ENCODE measurements at places on chromosomes 5 and 9.

DNA sequence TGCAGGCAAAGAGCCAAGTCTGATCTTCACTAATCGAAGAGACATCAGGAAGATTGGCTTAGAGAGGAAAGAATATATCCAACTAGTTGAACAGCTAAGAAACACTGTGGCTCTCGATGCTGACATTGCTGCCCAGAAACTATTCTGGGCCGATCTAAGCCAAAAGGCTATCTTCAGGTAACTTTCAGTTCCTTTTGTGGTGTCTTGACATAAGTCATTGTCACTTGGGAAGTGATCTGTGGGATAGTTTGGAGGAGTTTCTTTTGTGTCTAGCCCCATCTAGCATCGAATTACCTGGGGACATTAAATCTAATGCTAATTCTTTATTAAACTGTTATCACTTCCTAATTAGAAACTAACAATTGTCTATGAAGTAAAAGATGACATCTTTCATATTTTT, 24.0 kb downstream of the VLDLR start:
- no peak for DNase-seq

GRCh38 chr9:12708562-12709298, 15.5 kb downstream of the TYRP1 start:
- peak; percentile 60 for DNase-seq

- DNase-seq = no peak
These were observed 21.6 kb downstream of the AMBP start for GRCh38 chr9:114056527-114056926.

DNA sequence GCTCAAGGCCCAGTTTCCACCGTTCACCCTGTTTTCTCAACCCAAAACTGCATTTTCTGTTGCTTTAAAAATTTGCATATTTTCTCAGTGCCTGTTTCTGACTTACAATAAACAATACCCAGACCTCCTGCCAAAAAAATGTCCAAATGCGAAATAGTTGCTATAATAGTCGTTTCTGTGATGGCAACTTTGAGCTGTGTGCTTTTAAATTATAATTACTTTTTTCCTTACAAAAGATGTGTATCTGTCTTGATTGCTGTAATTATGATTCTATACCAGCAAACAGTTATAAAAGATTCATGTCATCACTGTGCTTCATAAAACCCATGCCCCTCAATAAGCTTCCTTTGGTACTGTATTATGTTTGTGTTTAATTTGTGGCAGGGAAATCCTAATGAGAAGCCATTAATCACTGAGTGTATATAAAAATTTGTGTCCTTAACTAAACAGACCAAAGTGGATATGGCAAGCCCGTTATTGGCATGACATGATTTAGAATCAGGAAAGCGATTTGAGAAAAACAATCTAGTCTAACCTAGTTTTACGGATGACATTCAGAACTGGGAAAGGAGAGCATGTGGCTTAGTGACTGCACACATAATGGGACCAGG, 5.4 kb upstream of the SLC1A3 start:
- no peak for DNase-seq

DNA sequence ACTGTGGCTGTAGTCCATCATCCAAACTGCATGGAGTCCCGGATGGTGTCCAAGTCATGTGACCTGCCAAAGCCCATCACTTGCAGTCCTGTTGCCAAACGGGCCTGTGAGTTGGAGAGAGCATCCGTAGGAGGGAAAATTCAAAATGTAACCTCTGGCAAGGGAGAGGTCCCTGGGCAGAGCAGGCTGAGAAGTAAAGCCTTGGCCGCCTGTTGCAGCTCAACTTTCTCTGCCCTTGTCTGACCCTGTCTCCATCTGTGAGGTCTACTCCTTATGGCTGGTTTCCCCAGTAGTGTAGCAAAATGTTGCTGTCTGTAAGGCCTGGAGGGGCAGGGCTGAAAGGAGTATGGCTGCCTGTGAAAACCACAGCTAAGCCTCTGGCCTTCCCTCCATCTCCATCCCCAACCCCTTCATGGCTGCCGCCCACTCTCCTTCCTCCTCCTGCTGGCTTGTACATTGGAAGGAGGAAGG, 163.5 kb downstream of the SEMA6A start:
- no peak for DNase-seq

DNA sequence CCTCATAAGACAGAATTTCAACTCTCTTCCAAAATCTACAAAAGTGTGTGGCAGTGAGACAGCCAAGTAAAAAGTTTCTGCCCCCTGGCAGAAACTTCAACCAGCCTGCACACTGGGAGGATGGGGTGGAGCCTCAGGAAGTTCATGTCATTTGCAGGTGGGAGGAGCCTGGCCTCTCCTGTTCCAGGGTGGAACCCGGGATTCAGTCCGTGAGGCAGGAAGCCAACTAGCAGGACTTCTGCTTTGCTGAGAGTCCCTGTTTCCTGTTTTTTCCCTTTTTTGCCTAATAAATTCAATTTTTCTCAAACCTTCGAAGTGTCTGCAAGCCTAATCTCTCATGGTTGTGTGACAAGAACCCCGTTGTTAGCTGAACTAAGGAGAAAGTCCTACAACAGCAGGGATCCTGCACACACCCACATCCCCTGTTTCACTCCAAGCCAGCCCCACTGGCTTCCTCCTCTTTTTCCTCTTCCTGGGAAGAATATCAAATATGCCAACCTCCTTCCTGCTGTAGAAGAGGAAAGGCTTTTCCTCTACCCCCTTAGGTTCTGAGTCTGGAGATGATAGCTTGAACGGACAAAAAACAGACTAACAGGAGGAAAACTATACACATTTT, 69.3 kb downstream of the ALDH7A1 start:
- DNase-seq = peak; percentile 19

DNA sequence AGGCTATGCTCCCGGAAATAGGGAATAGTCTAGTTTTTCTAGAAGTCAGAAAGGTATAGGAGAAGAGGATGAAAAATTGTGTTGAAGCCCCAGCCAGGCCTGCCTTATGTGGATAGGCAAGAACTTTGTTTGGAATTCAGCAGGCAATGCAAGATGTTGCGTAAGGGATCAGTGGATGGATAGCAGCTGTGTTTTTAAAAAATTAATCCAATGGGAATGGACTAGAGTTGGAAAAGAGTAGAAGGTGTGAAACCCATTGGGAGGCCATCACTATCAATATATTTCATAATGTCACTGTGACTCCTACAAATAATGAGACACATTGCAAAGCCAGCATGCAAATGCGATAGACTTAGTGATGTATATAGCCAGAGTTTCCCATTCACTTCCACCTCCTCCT, 281.9 kb downstream of the MARCHF11 start:
- no peak for DNase-seq

DNA sequence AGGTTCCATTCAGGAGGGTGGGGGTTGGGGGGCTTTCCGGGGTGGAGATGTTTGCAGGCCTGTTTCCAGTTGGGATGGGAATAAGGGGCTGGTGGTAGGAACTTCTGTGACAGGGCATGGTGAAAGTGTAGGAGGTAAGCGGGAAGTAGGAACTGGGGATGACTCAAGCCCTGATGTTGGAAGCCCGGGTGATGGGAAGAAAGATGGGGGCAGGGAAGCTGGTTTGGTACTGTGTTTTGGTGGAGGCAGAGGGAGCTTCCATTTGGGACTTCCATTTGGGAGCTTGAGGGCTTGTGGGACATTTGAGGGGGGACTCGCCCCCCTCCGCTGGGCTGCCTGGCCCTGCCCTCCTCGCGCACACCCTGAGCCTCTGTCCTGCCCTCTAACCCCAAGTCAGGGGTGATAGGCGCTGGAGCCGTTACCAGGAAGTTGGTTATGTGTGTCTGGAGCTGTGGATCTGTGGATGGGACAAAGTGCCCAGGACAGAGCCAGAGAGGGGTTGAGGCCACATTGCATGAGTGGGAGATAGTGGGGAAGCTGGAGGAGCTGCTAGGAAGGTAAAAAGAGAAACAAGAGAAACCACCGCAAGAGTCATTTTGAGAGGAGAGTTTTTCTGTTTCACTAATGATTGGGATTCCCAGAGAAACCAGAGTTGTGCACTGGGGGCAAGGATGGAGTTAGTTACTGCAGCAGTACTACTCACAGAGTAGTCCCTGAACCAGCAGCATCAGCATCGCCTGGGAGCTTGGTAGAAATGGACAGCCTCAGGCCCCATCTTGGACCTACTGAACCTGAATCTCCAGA, 6.6 kb downstream of the RGS14 start:
- peak; percentile 29 for DNase-seq

DNA sequence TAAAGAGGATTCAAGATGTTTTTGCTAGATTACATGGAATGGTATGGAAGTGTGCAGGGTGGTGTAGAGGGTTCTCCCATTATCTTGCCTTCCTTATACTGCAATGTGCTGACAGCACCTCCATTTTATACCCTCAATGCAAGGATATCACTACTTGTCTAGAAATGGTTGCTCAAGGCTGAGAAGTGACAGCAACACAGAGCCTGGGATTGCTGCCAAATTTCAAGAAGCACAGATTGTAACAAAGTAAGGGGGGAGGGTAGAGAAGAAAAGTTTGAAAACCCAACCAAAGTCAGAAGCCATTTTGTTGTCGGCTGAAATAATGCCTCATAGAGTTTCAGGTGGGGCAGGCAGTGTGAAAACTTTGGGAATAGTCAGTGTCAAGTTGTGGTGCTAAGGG, 29.8 kb downstream of the PCDHAC2 start:
- peak; percentile 16 for DNase-seq

GRCh38 chr5:129904102-129904666, at the start of gene CHSY3:
CHSY3 (plus strand) TSS chr5:129904465.
- peak; percentile 88 for DNase-seq

DNA sequence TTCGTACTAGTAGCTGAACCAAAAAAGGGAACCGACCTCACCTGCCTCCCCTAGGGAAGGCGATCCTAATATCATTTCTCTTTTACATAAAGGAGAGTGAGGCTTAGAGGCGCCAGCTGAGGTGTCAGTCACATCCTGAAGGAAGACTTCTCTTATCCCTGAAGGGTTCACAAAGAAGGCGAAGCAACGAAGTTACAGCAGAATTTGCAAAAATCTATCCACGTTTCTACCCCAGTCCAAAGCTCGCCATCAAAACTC, 598 bp upstream of the KIAA1191 start:
- DNase-seq = no peak

GRCh38 chr9:105930011-105930627, 235.8 kb downstream of the TMEM38B start:
- DNase-seq = peak; percentile 39

DNA sequence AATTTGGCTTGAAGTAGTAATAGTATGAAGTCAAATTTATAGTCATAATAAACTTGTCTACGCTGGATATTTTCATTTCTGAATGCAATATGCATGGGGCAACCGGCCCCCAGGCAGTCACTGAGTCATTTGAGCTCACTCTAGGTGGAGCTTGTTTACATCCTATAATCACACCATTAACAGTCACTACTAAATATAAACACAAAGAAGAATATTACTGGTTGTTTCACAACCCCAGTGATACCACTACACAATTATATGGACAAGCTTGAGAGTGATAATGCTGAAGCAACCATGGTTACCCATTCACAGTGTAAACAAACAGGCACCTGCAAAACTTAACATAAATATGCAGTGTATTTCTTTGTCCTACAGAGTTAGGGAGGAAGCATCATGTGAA, 68.7 kb downstream of the MARCHF3 start:
- DNase-seq = no peak

GRCh38 chr5:172303162-172303561, 19.6 kb upstream of the UBTD2 start:
- DNase-seq = no peak

- no peak for DNase-seq
These were observed 1.6 kb downstream of the BICD2 start for GRCh38 chr9:92762781-92763708.

DNA sequence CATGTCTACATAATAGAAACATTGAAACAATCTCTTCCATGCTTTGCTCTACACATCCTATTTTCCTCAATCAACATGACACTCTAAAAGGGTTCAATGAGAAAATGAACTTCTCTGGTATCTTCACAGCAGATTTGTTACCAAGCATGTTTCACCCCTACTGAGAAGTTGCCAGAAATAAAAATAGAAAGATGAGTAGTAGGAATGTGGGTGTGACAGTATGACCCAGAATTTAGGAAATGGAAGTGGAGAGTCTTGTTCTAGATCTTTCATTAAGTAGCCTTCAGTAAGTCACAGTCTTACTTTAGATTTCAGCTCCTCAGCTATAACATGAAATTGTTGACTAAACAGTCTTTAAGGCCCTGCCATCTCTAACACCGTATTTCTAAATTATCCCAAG, 581.8 kb downstream of the EFNA5 start:
- DNase-seq = no peak

- DNase-seq = no peak
These were observed 28.7 kb upstream of the PDE8B start for GRCh38 chr5:77181596-77182304.

DNA sequence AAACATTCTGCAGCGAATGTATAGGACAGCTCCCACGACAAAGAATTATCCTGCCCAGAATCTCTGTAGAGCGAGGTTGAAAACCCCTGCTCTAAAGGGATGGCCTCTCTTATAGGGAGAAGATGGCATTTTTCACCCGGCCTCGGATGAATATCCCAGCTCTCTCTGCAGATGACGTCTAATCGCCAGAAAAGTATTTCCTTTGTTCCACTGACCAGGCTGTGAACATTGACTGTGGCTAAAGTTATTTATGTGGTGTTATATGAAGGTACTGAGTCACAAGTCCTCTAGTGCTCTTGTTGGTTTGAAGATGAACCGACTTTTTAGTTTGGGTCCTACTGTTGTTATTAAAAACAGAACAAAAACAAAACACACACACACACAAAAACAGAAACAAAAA, 17.4 kb upstream of the RARS1 start:
- DNase-seq = peak; percentile 87

All from fibroblast of skin of right biceps (primary cell).